ENCODE measurements at places on chromosomes 2 and 18.

- no peak for DNase-seq
These were observed 168.7 kb upstream of the SKOR2 start for GRCh38 chr18:47420130-47420529.

DNA sequence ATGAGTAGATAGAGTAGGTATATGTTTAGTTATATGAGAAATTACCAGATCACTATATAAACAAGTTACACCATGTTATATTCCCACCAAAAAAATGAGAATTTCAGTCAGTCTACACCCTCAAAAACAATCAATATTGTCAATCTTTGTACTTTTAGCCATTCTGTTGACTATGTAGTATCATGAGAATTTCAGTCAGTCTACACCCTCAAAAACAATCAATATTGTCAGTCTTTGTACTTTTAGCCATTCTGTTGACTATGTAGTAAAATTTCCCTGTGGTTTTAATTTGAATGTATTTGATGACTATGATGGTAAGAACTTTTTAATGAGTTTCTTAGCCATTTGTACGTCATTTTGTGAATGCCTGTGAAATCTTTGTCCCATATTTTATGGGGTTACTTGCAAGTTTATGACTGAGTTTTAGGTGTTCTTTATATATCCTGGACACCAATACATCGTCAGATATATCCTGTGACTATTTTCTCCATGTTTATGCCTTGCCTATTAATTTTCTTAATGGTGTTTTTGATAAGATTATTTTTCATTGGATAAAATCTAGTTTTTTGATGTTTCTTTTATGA is 528.4 kb upstream of the SPHKAP start:
- DNase-seq: no peak

DNA sequence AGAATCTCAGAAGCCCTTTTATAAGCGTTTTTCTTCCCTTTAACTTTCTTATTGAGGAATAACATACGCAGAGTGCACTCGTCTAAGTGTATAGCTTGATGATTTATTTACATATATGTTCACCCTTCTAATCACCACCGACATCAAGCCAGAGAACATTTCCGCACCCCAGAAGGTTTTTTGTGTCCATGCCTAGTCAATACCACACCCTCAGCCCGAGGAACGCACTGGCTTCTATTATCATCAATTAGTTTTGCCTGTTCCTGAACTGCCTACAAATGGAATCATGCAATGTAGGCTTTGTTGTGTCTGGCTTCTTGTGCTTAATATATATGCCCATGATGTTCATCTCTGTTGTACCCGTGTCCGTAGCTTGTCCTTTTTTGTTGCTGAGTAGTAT is 27.7 kb downstream of the SDC1 start:
- DNase-seq: no peak

DNA sequence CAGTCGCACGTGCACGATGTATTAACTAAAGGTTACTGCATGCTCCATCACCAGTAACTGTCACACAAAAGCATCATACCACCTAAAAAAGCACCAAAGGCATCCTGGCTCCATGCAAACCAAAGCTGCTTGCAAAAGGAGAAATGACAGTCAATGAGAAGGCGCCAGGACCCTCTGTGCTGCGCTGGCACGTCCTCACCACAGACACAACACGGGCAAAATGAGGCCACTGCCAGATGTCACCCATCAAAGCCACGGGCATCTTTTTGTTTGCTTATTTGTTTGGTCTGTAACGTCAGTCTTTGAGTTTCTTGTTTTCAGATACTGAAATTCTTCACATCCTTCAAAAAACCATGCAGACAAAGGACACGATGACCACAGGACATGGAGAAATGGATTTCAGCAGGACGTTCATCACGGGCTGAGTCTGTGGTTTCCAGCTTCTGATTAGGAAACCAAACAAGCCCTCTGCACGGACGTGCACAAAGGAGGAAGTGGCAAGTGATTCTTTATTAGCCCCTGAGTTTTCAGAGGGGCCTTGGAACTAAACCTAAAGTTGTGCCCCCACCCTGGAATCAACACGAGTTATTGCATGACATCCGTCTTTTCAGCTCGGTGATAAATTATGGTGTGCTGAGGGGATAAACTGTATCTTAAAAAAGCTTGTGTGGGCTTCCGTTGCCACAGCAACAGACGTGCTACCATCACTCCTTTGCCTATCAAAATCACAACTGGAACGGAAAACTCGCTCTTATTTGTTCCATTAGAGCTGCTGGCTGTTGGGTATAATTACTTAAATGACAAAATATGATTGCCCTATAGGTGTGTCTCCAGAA is 181.8 kb downstream of the EIPR1 start:
- DNase-seq: no peak

- DNase-seq: no peak
These were observed 76.5 kb downstream of the SOCS6 start for GRCh38 chr18:70365361-70365760.

DNA sequence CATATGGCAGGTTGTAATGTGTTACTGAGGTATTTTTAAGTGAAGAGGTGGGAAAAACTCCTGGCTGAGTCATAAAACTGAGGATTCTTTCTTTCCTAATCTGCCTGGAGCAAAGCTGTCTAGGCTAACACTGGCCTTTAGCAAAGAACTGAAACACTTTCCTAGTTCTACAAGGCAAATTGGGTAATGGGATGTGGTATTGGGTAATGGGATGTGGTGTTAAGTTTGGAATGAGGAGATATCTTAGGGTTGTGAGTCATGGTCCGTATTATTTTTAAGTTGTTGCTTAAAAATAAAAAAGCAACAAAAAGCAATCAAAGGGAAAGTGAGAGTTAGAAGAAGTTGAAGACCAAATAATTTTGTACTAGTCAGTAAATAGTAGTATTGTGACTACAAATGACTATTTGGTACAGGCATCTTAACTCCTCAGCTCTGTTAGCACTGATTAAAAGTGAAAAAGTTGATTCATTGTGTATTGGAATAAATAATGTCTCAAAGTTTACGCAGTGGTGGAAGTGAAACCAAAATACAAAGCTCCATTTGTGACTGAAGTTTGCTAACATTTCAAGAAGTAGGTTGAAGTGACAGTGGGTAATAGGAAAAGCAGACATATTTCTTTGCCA is 216.8 kb downstream of the CAMKMT start:
- DNase-seq: no peak

- no peak for DNase-seq
These were observed 71.4 kb upstream of the MBOAT2 start for GRCh38 chr2:9074930-9075329.

Data from NCI-H1105 (cell line).